ENCODE measurements at places on chromosomes 5 and 9.

- no peak for DNase-seq
These were observed 109.7 kb upstream of the LHFPL2 start for GRCh38 chr5:78758169-78758839.

DNA sequence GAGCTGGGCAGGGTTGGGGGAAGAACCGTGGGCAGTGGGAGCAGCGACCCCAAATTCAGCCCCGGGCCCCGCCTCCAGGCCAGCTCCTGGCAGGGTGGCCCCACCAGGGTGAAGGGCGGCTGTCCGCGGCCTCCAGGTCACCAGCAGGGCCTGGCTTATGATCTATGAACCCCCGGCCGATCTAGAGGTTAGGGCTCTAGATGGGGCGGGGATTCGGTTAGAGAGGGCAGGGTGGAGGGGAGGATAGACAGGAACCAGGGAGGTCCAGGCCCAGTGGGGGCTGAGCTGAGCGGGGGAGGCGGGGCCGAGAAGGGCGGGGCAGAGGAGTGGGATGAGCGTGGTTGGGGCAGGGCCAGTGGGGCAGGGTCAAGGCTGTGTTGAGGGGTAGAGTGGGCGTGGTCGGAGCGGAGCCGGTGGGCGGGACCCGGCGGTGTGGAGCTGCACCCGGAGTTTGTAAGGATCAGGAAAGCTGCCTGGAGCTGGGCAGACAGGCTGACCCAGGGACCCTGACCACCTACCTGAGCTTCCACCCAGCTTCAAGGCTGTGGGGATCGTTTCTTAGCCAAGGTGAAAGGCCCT is 29.3 kb upstream of the OBP2B start:
- peak; percentile 7 for DNase-seq

- DNase-seq = no peak
These were observed 213.7 kb upstream of the NR4A3 start for GRCh38 chr9:99607842-99608448.

- DNase-seq = no peak
These were observed 333.7 kb downstream of the CWC27 start for GRCh38 chr5:65102371-65102975.

DNA sequence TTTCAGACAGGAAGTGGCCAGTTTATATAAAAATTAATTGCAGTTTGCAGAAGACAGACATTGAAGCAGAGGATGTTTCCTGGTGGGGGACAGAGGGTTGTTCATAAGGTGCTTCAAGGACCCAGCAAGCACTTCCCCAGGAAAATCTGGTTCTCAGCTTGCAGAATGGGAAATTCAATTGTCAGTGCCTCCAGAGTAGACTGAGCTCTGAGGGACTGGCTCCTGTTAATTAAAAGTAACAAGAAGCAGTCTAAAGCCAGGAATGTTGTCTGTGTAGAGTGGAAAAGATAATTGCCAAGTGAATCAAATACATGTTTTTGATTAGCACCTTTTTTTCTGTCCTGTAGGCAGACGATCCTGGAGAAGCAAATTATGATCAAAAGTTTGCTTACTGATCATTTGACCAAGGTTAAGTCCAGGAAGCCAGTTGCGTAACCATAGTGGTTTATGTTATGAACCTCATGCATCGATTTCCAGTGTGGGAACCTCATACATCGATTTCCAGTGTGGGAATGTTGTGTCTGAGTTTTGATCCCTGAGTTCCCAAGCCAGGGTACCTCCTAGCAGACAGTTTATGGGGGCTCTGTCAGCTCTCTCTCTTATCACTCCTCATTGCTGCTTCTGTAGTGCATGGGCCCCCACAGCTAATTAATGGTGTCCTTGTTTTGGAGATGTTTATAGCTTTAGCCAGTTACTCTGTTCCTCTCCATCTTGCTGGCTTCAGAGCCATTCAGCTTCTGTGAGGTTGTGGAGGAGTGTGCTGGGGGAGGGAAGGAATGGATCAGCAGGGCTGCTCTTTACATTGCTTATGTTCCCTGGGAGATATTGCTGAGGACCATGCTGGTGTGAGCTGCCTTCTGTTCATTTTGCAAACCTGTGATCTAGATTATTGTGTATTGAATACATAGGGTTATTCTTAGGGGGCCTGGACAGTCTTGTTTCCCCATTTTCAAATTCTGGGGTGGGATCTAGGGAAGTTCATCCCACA is 17.1 kb downstream of the MSANTD3 start:
- DNase-seq = no peak

DNA sequence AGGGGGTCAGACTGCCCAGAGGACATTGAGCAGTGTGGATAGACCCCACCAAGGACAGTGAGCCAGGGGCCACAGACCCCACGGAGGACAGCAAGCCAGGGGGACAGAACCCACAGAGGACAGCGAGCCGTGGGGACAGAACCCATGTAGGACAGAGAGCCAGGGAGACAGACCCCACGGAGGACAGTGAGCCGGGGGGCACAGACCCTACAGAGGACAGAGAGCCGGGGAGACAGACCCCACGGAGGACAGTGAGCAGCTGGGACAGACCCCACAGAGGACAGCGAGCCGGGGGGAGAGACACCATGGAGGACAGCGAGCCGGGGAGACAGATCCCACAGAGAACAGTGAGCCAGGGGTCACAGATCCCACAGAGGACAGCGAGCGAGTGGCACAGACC is 3.4 kb upstream of the ZDHHC11 start:
- DNase-seq = no peak

GRCh38 chr5:119382169-119382568 is 26.4 kb downstream of the TNFAIP8 start:
- no peak for DNase-seq

- no peak for DNase-seq
These were observed 65.5 kb downstream of the GNG10 start for GRCh38 chr9:111726949-111727348.

- no peak for DNase-seq
These were observed 48.8 kb upstream of the EGFL7 start for GRCh38 chr9:136613824-136614371.

DNA sequence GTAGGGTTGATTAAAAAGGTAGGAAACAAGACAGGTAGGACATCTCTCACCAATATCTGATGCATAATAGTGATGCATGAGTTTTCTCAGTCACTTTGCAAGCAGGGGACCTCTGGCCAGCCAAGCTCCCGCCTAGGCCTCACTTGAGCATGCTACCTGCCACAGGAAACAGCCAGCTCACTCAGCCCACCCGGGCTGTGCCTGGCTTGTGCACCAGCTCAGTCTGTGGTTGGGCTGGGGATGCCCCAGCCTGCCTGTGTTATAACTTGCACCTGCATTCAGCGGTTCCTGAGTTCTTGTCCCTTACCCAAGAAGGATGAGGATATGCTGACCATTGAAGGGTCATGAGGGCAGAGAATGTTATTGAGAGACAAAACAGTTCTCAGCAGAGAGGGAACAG is 172.8 kb upstream of the PLCXD3 start:
- no peak for DNase-seq
